ENCODE measurements at places on chromosomes 5 and 9.

GRCh38 chr5:78779262-78779661, 130.7 kb upstream of the LHFPL2 start:
- DNase-seq, result no peak

DNA sequence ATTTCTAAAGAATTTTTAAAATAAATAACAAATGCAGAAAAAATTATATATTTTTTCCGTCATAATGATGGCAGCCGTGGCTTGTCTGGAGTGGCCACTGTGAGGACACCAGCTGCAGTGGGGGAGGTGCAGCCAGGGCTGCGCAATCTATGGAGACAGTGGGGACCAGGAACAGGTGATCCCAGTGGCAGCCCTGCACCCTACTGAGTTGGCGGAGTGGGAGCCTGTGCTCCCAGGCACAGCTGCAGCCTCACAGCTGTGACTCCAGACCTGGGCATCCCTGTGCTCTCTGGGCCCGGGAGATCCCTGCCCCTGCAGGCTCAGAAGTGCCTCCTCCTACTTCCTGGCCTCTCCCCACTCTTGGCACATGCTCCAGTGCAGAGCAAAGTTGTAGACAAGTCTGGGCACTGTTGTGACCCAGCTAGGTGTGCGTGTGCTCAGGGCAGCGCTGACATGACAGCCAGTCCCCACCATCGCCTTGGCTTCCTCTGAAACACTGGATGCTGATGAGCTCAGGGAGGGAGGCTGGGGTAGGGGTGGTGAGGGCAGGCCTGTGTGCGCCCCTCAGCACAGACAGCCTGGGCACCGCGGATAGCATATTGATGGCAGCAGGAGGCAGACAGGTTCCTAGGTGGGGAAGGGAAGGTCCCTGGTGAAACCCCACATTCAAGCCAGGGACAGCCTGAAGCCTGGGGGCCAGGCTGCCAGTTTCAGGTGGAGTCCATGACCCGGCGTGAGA, 96.0 kb upstream of the PRR16 start:
- no peak for DNase-seq

GRCh38 chr5:54837981-54838380, 147.4 kb downstream of the ESM1 start:
- DNase-seq, result no peak

DNA sequence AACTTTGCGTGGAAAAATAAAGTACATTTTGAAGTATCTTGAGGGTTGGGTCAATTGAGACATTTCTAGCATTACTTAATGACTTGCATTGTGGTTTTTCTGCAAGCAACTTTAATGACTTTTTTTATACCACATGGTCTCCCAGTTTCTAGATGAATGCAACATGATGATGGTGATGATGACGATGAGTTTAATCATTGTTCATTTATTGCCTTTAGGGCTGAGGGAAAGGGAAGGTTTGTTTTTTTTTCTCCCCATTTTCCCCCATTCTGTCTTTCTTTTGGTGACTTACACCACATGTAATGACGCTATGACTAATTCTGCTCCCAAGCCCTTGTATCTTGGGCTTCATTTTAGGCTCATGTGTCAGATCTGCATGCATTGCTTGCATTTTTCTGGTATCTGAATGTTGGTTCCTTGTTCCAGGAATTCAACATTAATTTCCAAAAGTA, 57.7 kb upstream of the NXNL2 start:
- no peak for DNase-seq

- peak; percentile 54 for DNase-seq
Measured at GRCh38 chr9:4923580-4924544, 61.2 kb upstream of the JAK2 start.

GRCh38 chr9:38213631-38214299, 144.7 kb upstream of the SHB start:
- DNase-seq, result no peak

GRCh38 chr5:134614450-134615085, 18.1 kb downstream of the SAR1B start:
- DNase-seq, result no peak

DNA sequence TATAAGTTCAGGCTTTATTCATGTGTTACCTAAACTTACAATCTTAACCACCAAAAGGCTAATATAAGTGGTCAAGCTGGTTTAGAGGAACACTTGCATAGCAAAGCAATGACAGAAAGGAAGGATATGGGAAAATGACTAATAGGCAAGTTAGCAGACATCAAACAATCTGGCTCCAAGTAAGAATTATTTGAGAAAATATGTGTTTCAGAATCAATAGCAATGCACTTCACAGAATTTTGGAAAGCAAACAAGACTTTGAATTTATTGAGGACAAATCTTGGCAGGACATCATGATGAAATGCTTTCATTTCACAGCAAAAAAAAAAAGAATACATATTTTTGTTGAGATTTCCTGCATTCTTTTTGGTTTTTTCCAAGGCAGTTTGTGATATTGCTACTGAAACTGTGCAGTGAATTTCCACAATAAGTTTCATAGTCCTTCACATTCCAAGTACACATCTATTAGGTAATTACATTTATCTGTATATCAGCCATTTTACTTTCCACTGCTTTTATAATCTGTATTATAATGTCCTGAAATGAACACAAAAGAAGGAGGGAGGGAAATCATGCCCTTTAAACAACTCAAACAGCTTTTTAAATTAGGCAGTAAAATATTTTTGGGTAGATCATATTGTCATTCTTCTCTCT, 417.9 kb downstream of the NR2F1-AS1 start:
- DNase-seq, result no peak

GRCh38 chr9:81119591-81119990, 569.8 kb downstream of the TLE1 start:
- no peak for DNase-seq

GRCh38 chr5:83686251-83686650, 34.4 kb downstream of the HAPLN1 start:
- DNase-seq, result no peak

- DNase-seq, result peak; percentile 19
Measured at GRCh38 chr5:149605998-149606724, 24.9 kb downstream of the ARHGEF37 start.

GRCh38 chr5:149387081-149387631, 8.1 kb upstream of the IL17B start:
- DNase-seq, result no peak

DNA sequence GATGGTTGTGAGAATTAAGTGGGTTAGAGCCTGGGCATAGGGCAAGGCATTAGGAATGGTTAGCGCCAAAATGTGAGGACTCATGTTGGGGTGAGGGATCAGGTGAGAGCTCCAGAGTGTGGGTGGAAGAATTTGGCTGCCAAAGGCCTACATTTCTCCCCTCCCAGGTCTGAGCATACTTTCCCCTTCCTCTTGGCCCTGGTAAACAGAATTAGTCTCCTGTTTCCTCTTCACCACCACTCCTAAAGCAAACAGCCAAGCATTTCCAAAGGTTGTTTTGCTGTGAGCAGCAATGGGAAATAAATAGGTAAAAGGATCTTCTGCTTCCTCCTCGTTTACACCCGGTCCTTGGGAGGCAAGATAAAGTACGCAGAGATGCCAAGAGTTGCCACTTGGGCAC, 132.5 kb downstream of the ZSWIM6 start:
- DNase-seq, result no peak

Data from CD4-positive, alpha-beta T cell treated with Interleukin-17A for 1 hour (primary cell).